Renal pelvis (tissue), 12 donors: ENCODE measurements at places on chromosomes 3 and 15.
A peak's percentile ranks its signal among the peaks of the same experiment; 100 is the strongest.

DNA sequence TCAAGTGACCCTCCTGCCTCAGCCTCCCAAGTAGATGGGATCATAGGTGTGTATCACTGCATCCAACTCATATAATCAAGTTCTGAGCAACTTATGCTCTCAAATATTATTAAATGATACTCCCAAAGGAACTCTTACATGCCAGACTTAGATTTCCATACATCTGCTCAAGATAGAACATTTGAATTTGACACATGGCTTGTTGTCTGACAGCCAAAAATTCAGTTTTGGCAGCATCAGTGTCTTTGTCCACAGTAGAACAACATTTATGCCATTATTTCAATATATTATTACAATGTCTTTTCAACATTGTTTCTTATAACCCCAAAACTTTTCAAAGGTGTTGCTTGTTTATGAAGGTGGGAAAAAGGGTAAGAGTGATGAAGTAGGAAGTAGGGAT lies 116.2 kb downstream of the SUCNR1 start:
- no peak for DNase-seq

- no peak for DNase-seq
Observed at GRCh38 chr3:144058713-144059112, 87.1 kb downstream of the DIPK2A start.

- no peak for DNase-seq
Observed at GRCh38 chr3:51581524-51581923, 43.0 kb downstream of the RAD54L2 start.

DNA sequence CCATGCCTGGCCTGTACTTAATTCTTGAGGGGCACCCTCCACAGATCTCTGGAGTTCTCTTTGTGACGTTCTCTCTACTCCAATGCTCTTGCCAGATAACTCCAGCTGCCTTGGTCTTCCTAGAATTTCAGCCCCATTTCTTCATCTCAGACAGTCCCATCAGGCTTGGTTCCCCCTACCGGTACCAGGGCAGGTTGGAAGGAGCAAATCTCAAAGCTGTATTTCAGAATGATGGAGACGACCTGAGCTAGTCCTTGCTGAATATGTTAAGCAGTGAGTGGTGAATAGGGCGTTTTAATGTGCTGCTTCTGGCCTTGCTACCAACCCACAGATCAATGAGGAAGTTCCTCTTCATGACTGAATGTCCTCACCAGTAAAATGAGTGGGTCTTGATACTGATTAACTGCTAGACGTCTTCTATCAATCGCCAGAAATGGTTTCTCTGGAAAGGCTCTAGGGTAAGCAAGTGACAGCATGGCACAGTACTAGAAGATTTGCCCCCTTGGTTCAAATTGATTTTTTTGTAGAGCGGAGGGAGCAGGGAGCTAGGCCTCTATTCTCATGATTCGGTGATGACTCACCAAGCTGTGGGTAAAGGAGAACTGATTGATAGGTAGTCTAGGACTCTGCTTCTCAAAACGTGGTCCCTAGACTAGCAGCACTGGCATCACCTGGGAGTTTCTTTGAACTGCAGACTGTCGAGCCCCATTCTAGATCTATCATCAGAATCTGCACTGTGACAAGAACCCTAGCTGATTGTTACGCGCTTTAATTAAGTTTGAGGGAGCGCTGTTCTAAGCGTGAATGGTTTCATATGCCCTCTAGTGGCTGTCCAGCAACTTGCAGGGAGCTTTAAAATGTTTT lies 67.8 kb downstream of the UBP1 start:
- DNase-seq = peak; percentile 36

DNA sequence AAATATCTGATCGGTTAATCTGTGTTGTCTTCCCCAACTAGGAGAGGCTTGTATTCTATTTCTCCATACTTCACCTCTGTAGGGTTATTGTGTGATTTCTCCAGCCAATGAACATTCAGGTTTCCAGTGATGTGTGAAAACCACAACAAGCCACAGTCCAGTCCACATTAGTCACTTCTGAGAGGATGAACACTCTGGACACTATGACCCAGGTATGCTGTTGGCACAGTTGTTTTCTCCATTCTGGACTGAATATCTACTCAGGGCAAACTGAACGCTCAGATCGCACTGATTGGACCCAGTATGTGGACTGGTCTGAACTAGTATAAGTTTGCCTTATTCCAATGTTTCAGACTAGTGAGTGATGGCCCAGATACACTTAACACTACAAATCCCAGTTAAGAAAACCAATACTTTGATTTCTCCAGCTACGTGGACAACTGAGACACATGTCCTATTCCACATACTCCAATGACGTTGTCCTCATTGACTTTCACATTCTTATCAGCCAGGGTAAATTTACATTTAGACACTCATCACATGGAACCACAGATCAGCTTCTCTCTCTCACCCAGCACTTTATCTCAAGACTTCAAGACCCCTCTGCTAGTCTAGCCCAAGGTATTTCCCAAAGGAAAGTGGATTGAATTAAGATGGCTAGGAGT lies 587.4 kb upstream of the SGO1 start:
- DNase-seq = no peak

GRCh38 chr3:190321789-190322603 lies at the start of gene CLDN1:
Gene CLDN1, minus strand, starts transcription at chr3:190322446. Its CDS starts 240 bp downstream, at chr3:190322206.
- peak; percentile 83 for DNase-seq

GRCh38 chr3:65584002-65584401 lies 454.7 kb downstream of the MAGI1 start:
- DNase-seq = no peak

- DNase-seq = no peak
Observed at GRCh38 chr3:72678867-72679266, 169.4 kb downstream of the SHQ1 start.

DNA sequence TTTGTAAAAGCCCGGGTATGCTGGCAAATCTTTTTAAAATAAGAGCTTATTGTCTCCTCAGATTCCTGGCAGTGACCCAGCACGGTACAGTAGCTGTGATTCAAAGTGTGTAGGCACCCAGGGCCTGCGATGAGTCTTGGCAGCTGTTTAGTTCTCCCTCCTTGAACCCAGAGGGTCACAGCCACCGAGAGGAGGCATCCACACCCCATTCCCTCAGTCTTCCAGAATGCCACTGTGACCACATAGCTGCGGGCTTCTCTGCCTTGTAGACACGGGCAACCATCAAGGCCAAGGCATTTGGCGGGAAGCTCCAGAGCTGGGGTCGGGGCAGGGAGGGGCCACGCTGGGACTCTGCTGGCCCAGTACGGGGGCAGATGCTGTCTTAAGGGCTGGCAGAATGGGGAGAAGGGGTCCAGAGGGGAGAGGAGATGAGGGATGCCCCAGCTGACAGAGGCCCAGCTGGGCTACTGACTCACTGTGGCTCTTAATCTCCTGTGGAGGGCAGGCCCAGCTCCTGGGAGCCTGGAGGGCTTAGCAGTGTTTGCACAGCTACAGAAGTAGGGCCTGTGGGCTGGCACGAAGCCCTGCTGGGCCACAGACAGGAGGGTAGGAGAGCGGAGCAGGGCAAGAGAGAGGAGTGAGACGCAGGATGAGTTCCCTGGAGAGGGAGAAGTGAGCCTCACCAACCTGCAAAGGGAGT lies 68.8 kb upstream of the DLG1 start:
- no peak for DNase-seq

- DNase-seq = no peak
Observed at GRCh38 chr3:60294181-60294580, 957.1 kb downstream of the FHIT start.

DNA sequence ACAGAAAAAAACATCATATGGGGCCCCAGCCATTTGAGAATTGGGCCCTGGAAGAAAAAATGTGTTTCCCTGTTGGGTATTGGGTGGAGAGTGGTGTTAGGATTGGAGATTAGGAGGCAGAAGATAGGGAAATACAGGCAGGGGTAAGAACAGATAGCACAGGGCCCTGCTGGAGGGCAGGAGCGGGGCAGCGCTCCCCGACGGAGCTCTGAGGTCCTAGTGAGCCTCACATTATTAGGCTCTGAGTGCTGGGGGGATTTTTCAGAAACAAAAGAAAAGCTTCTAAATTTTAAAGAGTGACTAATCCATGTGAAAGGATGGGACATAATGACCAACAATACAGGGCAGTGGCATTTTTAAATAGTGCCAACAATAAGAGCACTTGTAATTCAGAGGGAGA lies 241.2 kb downstream of the SOX2 start:
- DNase-seq = no peak

GRCh38 chr3:42366550-42366949 lies 43.9 kb downstream of the LYZL4 start:
- no peak for DNase-seq

- DNase-seq = no peak
Observed at GRCh38 chr3:66494959-66495667, 5.7 kb downstream of the LRIG1 start.

- peak; percentile 20 for DNase-seq
Observed at GRCh38 chr15:71599418-71600151, 210.8 kb upstream of the NR2E3 start.

DNA sequence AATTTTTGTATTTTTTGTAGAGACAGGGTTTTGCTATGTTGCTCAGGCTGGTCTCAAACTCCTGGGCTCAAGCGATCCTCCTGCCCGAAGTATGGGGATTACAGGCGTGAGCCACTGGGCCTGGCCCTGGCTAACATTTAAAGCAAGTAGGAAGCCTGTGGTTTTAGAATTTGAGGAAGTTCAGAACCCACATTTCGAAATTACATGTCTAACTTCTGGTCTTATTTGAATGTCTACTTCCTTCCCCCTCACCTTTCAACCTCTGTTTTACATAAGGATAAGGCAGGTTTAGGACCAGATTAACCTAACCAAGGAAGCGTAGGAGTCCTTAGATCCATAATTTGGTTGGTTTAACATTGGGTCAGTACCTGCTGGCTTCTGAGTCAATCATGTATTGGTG lies 120.5 kb upstream of the PROK2 start:
- no peak for DNase-seq

DNA sequence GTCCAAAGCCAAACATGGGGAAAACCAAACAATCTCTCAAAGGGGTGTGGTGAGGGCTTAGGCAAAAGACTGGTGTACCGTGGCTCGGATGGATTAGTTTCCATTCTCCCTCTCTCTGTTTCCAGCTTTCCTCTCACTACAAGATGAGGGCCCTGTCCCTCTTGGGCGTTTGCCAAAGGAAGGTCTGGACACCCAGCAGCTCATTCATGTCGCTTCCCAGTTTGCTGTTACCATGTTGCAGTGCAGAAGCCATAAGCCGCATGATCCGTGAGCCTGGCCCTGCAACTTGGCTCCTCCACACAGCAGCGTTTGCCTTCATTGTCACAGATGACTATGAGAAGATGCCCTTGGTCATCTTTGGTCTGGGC lies 92.2 kb downstream of the APBA2 start:
- no peak for DNase-seq

DNA sequence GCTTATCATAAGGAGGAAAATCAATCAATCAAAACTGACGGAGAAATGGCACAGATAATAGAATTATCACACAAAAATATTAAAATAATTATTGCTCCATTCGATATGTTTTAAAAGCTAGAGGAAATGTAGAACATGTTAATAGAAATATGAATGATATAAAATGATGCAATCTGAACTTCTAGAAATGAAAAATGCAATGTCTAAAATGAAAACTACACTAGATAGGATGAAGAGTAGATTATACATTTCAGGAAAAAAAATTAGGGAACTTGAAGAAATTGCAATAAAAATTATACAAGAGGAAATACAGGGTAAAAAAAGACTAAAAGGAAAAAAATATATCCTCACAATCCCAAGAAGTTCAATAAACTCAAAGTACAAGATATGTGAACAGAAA lies 80.2 kb upstream of the TP63 start:
- DNase-seq = no peak

DNA sequence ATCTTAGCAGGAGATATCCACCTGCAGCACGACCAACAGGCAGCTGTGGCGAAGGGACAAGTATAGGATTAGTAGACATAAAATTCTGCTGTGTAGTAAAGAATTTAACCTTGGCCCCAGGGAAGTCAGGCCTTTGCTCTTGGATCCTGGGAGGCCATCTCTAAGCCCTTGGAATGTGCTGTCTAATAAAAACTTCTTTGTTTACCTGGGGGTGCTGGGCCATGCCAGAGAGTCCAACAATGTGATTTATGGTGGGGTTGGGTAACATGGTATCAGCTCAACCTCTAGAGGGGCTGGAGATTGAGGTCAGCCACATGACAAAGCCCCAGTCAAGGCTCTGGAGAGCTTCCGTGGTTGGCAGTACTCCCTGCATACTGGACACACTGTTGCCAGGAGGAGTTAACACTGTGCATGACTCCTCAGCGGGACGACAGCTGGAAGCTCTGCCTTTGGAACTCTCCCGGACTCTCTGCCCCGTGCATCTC lies 52.4 kb downstream of the HEG1 start:
- peak; percentile 51 for DNase-seq

GRCh38 chr15:89514596-89515406 lies 18.4 kb upstream of the RHCG start:
- DNase-seq = no peak

DNA sequence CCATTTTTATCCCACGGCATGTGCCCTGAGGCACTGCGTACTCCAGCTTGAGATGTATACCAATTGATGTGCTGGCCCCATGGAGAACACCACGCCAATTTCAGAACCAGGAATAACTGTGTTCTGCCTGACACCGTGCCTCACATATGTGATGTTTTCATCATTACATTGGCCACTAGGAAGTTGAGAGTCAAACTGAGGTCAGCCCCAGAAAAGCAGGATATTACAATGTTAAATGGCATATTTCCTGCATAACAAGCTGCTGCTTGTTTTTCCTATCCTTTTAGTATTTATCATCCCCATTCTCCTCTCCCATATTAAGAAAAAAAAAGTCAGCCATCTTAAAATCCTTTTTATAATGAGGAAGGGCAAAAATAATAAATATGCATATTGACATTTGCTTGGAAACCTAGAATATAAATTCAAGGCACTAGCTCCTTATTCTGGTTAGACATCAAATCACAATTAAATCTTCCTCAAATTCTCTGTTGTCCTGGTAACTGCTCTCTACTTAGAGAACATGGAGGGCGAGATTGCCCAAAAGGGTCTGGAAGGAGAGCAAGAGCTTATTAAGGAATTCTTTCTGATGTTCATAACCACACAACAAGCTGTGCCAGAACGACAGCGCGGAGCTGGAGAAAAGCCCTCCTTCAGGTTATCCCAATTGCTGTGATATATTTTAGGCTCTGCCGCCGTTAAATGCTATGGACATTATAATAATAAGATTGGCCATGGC lies 112.6 kb downstream of the UACA start:
- DNase-seq = no peak

DNA sequence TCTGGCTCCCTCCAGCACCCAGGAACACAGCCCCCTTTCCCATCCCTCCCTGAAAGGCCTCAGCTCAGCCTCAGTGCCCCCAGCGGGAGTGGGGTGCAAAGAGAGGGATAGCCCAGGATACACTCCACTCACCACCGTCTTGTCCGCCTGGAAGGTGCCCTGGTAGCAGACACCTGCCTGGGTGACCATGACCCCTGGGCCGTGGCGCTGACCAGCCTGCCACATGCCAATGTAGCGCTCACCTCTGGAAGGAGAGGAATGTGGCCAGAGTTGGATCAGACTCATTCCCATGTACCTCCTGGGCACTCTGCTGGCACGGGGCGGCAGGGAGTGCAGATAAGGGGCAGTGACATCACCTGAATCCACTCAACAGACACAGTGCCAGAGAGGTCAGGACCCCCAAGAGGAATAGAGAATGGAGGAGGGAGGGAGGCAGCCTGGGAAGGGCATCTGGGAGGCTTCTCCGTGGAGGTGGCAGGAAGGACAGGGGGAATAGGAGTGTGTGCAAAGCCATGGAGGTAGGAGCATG lies 13.1 kb downstream of the ALS2CL start:
- DNase-seq = no peak
